ENCODE measurements at places on chromosomes 13 and 19. TPM values are rescaled to one million over a fixed set of nuclear protein-coding genes. Genes with fewer than 3 reads are reported as not detected.

The WTIP gene
- total RNA-seq: 33.0 TPM

The CRYL1 gene
- 71.7 TPM for total RNA-seq

The RPS15 gene
- total RNA-seq: 343 TPM

The VSTM2B gene
- total RNA-seq: not detected

The PCDH8 gene
- not detected for total RNA-seq

The EFNA2 gene
- total RNA-seq: 0.07 TPM

The PSG1 gene
- not detected for total RNA-seq

The MARK4 gene
- 10.7 TPM for total RNA-seq

The LRRC63 gene
- 0.07 TPM for total RNA-seq

Data from pulmonary artery endothelial cell (primary cell).